ENCODE measurements at places on chromosomes 6 and 20.
A peak's percentile ranks its signal among the peaks of the same experiment; 100 is the strongest.

DNA sequence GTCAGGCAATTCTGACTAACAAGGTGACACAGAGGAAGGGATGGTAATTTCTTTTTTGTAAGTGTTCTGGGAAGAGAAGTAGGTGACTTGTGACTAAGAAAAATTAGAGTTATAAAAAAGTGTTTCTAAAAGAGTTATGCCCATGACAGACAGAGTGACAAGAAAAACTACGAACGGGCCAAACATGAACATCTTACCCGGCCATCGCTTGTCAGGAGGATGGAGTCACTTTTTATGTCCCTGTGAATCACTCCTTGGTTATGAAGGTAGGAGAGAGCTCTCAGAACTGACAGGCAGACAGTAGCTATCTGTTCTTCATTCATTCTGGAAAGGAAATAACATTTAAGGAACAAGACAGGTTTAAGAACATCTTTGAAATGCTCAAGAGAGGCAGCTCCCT, 43.0 kb downstream of the LAMP5 start:
- no peak for DNase-seq

- no peak for DNase-seq
Observed at GRCh38 chr20:44309763-44310663, 989 bp downstream of the FITM2 start.

- no peak for DNase-seq
Observed at GRCh38 chr20:34458631-34459030, 57.6 kb upstream of the DYNLRB1 start.

DNA sequence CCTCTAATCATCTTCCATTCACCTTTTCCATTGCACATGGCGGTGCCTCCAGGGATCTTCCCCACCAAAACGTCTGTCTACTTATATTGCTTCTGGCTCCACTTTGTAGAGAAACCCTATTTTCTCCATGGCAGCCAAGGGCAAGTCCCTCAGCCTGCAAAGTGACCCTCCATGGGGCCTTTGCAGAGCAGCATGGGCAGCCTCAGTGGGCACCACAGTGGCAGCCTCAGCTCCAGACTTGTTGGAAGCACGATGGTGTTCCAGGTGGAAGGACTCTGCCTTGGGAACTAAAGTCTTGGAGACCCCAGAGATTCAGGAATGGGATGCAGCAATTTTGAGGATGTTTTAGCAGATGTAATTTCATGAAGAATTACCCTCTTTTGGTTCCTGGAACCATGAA, 18.5 kb upstream of the CCR6 start:
- DNase-seq, result no peak

- DNase-seq, result no peak
Observed at GRCh38 chr6:170192905-170193304, 98.0 kb downstream of the DLL1 start.

GRCh38 chr6:169893624-169894023, 142.2 kb downstream of the ERMARD start:
- DNase-seq, result no peak

DNA sequence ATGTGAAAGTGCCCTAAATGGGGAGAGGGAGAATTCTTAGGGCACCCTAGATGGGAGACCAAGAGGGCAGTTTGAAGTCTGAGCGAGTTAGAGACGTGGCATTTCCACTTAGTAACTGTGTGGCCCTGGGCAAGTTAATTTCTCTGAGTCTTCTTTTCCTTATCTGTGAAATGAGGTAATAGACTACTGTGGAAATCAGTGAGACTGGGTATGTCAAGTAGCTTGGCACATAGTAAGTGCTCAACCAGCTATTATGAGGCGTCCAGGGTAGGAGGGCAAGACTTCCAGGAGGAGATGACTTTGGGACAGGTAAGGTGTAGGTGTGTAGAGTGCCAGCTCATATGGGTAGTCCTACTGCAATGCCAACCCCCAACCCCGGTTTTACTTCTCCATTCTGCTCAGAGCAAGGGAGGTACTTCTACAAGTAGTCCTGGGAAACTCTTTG, 770 bp downstream of the KIF3B start:
- peak; percentile 38 for DNase-seq

GRCh38 chr6:111834356-111834755, 38.9 kb downstream of the FYN start:
- DNase-seq, result no peak
